Liver (tissue), 10 donors: ENCODE measurements at places on chromosomes 3 and 15.

- no peak overlapping the region for H3K27ac ChIP-seq
- H3K27me3 ChIP-seq: no peaks in the 10 kb centered on the region
- no peak for DNase-seq
- peaks cover 38% of the 10 kb centered on the region for H3K36me3 ChIP-seq
These were observed 48.8 kb downstream of the UBP1 start for GRCh38 chr3:33391255-33391995.

DNA sequence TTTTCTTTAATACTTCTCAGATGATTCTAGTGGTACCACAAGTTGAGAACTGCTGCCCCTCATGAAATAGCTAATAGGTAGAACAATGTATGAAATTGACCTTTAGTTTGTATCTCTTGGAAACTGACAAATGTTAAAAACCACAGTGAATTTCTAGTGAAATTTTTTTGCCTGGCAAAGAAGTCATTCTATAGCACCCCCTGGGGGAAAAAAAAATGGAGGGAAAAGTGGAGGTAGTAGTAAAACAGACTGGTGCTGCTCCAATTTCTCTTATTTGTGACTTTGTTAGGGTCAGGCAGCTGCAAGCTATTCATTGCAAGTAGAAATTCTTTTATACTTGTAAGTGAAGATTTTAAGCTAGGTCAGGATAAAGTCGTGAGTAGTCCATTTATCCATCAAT, 605.0 kb downstream of the NLGN1 start:
- no peak overlapping the region for H3K27ac ChIP-seq
- H3K36me3 ChIP-seq: no peaks in the 10 kb centered on the region
- H3K4me1 ChIP-seq: no peaks in the 10 kb centered on the region
- no peak for DNase-seq

GRCh38 chr3:106635271-106635670, 742.0 kb upstream of the CCDC54 start:
- H3K4me3 ChIP-seq: no peak overlapping the region
- no peaks in the 10 kb centered on the region for H3K4me1 ChIP-seq
- no peaks in the 10 kb centered on the region for H3K27me3 ChIP-seq

GRCh38 chr3:95387242-95388021, 1324.6 kb downstream of the NSUN3 start:
- no peak overlapping the region for H3K4me3 ChIP-seq
- H3K4me1 ChIP-seq: no peaks in the 10 kb centered on the region
- H3K27ac ChIP-seq: no peak overlapping the region
- no peak for DNase-seq
- no peaks in the 10 kb centered on the region for H3K27me3 ChIP-seq
- no peaks in the 10 kb centered on the region for H3K36me3 ChIP-seq

- no peaks in the 10 kb centered on the region for H3K36me3 ChIP-seq
- no peak overlapping the region for H3K27ac ChIP-seq
- DNase-seq: no peak
- H3K4me3 ChIP-seq: no peak overlapping the region
These were observed 40.8 kb downstream of the EOMES start for GRCh38 chr3:27681249-27681748.

DNA sequence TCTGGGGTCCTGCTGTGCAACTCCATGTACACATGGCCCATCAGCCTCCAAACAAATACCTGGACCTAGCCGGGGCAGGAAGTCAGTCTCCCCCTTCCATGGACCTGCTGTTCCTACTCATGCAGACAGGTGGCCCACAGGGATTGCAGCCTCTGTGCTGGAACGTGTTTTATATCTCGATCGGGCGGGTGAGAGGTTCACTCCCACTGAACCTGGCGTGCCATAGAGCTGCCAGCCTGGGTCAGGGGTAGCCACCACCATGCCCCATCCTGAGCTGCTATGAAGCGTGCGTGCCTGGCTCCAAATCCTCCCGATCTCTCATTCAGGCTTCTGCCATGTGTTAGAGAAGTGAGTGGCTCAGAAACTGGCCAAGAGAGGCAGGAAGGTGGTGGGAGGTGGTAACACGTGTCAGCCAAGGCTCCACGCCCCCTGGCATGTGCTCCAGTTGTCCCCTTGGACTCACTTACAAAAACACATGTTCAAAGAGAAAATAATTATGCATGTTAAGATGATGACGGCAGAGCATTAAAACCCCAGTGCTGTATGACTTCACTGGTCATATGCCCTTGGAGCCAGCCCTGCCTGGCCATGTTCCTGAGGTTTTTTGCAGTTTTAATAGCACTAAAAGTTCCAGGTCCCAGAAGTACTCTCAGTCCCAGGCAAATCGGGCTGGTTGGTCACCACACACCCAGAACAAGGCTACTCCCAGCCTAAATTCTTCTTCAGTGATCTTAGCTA, 30.6 kb downstream of the CTSH start:
- no peaks in the 10 kb centered on the region for H3K27me3 ChIP-seq
- peaks cover 8% of the 10 kb centered on the region for H3K36me3 ChIP-seq
- H3K4me3 ChIP-seq: no peak overlapping the region

- no peaks in the 10 kb centered on the region for H3K27me3 ChIP-seq
- H3K27ac ChIP-seq: peak overlapping the region; percentile 4
- H3K36me3 ChIP-seq: no peaks in the 10 kb centered on the region
- no peak for DNase-seq
- H3K4me1 ChIP-seq: no peaks in the 10 kb centered on the region
These were observed 14.1 kb downstream of the SLCO3A1 start for GRCh38 chr15:91867581-91868026.

DNA sequence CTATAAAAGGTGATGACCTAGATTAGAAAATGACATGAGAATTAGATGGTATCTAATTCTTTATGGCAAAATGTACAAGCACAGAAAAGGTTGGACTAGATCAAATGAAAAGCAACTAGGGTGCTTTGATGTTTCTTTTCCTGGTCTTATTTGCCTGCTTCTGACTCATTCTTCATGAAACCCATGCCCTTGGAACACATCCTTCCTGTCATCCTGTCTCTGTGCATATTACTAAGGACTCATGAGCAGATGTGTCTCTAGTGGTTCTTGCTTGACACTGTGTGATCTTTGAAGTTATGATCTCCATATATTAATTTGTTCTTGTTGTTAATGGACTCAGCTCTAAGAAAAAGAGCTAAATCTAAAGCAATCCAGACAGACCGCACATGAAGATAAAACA, 314.0 kb downstream of the ERC2 start:
- H3K4me1 ChIP-seq: no peaks in the 10 kb centered on the region
- no peak for DNase-seq
- H3K27me3 ChIP-seq: no peaks in the 10 kb centered on the region
- H3K36me3 ChIP-seq: no peaks in the 10 kb centered on the region
- no peak overlapping the region for H3K4me3 ChIP-seq
- H3K27ac ChIP-seq: no peak overlapping the region
